ENCODE measurements at places on chromosomes 16 and 17.
A peak's percentile ranks its signal among the peaks of the same experiment; 100 is the strongest.

DNA sequence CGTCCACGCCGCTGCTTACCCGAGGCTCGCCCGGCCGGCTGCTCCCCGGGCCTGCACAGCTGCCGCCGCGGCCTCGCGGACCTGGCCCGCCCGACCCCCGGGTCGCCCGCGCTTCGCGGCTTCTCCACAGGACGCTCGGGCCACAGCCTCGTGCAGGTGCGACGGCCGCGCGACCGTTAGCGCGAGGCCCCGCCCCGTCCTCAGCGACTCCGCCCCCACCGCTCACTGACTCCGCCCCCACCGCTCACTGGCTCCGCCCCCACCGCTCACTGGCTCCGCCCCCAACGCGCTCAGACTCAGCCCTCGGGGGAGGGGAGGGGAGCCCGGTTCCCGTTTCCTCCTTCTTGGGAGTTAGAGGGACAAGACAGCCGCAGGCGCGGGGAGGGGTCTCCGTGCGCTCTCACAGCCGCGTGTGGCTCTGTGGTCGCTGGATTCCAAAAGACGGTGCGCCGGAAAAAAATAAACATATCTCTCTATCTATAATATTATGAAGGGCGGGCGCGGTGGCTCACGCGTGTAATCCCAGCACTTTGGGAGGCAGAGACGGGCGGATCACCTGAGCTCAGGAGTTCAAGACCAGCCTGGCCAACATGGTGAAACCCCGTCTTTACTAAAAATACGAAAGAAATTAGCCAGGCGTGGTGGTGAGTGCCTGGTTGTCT lies at the start of gene MEIOB:
TSS of gene MEIOB (minus strand) at position 191 of the 662 bp plus-strand sequence. CDS start 3,989 bp downstream, outside the sequence.
- DNase-seq: no peak

DNA sequence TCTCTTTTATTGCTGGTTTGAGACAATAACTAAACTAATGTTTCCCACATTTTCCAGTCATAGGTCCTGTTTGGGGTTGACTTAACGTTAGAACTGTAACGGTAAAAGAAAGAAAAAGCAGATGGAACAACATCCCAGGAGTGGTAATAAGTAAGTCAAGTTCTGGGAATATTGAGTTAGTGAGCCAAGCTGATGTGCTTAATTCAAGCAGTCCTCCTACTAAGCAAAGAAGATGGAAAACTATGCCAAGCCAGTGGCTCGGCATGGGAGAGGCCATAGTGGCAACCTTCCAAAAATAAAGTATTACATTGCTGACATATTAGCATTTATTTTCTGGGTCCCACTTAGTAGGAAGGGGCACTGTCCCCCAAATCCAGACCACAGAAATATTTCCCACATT lies 161.7 kb upstream of the CDH5 start:
- no peak for DNase-seq

DNA sequence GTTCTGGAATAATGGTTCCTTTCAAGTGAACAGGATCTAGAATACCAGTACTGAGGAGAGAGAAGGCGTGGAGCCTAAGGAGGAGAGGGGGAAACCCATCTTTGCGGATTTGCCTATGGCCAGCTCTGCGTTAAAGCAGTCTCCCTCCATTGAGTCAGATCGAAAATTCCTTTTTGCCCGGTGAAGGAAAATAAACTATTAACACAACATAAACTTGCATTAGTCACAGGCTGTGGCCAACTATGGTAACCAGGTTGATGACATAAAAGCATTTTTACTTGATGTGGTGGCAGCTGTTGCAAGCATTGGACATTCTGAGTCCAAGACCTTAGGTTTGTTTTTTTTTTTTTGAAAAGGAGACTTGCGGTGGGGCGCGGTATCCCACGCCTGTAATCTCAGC lies 8.9 kb downstream of the LDAF1 start:
- no peak for DNase-seq

- peak; percentile 89 for DNase-seq
Observed at GRCh38 chr16:84819644-84820304, at the start of gene CRISPLD2. CRISPLD2 (plus strand) TSS chr16:84819985; CDS start chr16:84838496, 18,511 bp downstream.

GRCh38 chr16:424623-425081 lies 797 bp upstream of the RAB11FIP3 start:
- no peak for DNase-seq

DNA sequence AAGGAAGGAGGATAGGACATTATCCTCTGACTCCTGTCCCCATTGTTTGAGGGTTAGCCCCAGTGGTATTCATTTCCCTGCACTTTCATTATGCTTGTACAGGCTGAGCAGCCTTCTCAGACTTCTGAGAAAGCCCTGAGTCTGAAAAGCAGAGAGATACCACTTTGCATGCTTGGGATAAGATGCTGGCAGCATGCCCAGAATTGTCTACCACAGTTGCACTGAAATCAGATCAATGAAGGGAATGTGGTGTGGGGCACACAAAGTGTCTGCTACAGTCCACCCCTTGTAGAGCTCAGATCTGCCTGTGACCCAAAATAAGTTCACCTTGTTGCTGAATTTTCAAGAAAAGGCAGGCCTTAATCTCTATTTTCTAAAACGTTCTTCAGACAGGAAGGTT lies 160.6 kb downstream of the CCT6B start:
- no peak for DNase-seq

DNA sequence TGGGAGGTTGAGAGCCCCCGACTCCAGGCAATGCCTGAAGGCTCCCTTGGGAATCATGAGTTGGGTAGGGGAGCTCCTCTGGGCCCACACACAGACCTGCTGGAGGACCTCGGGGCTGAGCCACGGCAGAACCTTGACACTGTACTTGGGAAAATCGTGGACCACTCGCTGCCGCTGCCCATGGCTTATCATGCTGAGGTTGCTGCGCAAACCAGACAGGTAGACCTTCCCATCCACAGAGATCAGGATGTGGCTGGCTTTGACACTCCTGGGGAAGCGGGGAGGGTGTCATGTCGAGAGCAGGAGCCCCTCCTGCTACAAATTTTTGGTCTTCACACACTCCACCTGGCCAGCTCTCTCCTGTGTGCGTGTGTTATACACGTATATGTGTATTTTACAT lies 7.2 kb upstream of the LIMD2 start:
- no peak for DNase-seq

- DNase-seq: no peak
Observed at GRCh38 chr16:10980813-10981212, 36.4 kb downstream of the CLEC16A start.

- DNase-seq: no peak
Observed at GRCh38 chr17:67425571-67426160, 48.6 kb downstream of the PITPNC1 start.

DNA sequence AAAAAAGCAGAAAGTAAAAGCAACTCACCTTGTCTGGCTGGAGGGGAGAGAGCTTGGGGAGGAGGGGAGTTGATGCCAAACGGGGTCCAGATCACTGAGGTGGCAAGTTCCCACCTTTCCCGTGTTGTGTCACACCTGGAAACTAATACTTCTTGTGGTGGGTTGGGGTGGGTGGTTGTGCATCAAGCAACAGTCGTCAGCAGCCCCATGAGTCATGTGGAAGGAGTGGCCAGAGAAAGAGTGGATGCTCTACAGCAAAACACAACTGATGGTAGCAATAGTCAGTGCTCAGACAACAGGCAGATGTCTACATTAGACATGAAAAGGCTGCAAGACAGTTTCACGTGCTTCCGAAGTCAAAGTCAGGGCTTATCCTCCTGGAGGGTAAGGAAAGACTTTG lies 35.4 kb downstream of the ARSG start:
- no peak for DNase-seq

DNA sequence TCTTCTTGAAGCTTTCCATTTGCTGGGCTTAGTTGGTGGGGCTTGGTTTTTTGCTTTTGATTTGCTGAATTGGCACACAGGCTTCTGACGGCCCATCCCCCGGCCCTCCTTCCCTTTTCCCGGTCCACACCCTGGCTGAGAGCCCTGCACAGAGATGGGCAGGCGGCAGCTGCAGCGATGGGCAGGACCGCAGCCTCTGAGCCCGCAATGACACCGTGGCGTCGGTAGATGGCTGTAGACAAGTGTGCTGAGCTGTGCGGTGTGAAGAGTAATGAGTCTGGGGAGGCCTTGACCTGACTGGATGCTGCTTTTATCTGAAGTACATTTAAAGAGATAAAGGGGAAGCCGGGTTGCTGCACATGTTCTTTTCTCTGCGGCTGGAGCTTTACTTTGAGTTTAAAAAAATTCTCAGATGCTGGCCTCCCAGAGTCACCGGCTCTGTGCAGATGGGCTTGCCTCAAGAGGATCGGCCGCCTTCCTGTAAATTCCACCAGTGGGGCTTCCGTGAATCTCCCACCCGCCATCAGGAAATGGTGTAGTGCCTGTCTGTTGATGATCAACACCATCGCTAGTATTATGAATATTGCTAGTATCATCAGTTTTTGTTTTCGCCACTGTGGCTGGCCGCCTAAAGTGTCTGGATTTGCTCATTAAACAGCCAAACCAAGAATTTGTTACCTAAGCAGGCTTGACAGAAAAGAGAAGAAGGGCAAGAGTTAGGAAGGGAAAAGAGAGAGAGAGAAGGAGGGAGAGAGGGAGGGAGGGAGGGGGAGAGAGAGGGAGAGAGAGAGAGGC lies 245.6 kb upstream of the RBFOX1 start:
- peak; percentile 84 for DNase-seq

- DNase-seq: no peak
Observed at GRCh38 chr16:87202346-87202745, 114.8 kb downstream of the C16orf95 start.

GRCh38 chr17:72774236-72774635 lies 318.3 kb downstream of the SLC39A11 start:
- DNase-seq: no peak

DNA sequence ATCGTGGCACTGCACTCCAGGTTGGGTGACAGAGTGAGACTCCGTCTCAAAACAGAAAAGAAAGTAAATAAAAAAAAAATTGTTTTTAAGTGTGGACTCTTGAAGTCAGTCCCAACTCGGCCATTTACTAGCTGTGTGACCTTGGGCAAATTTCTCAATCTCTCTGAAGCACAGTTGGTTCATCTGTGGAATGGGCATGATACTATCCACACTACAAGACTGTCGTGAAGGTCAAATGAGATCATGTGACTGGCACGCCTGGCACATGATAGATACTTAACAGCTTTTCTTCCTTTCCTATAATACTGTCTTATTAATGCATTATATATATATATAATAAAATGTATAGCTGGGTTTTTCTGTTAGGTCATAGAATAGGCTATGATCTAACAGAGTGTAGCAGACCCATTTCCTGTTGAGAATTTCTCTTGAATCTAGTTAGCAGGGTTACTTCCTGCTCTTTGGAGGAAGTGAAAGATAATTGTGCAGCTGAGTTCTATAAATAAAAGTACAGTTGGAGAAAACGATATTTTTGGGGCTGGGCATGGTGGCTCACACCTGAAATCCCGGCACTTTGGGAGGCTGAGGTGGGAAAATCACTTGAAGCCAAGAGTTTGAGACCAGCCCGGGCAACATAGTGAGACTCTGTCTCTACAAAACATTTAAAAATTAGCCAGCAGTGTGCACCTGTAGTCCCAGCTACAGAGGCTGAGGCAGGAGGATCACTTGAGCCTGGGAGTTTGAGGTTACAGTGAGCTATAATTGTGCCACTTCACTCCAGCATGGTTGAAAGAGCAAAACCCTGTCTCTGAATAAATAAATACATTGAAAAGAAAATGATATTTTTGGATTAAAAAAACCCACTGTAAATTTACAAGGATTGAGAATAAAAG lies 7.3 kb downstream of the MILR1 start:
- no peak for DNase-seq

GRCh38 chr17:45127207-45127547 lies 5.1 kb downstream of the PLCD3 start:
- no peak for DNase-seq

DNA sequence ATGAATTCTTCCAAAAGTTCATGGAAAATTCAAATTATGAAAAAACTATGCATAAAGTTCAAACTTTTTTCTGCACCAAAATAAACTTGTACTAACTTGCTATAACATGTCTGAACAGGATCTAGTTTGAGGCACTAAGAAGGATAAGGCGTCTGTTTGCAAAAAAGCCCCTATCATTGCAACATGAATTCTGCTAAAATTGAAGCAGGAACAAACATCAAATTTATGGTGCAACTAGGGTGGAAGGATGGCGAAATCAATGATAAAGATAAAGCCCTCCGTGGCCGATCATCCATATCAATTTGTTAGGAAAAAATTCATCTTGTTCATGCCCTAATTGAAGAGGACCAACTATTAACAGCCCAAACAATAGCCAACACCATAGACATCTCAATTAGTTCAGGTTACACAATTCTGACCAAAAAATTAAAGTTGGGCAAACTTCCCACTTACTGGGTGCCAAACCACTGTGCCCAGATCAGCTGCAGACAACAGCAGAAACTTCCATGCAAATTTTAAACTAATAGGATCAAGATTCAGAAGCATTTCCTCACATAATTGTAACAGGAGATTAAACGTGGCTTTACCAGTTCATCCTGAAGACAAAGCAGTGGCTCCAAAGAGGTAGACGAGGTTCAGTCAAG lies 12.9 kb downstream of the IL21R start:
- no peak for DNase-seq

DNA sequence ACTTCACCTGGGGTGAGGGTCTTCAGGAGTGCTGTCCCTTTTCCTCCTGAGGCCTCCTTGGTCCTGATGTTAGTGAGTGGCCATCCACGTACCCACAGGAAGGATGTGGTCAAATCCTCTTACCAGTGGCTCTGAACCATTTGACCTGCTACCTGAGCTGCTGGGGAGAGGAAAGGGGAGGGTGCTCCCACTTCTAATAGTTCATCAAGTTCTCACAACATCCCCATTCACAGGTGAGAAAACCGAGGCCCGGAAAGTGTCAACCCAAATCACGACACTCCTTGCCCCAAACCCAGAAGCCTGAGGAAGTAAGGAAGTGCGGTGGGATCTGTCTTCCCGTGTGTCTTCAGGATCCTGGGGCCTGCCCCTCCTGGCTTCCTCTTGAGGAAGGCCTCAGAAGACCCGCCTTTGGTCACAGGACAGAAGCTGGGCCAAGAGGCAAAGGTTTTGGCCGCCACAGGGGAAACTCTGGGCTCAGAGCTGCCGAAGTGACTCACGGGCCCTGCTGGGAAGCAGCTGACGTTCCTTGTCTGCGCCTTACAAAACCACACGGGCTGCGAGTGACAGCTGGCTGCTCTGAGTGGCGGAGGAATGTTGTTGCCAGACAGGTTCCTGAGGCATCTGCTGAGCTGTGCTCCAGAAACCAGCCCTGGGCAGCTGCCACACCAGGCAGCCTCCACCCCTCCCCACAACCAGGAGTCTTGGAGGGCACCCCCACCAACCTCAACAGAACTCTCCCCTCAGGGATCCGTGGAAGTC lies 13.9 kb upstream of the KIFC3 start:
- peak; percentile 56 for DNase-seq
